SHP77 (cell line): ENCODE measurements at places on chromosomes 6 and 20.

GRCh38 chr6:68634726-68635411, at the start of gene ADGRB3:
ADGRB3 (plus strand) TSS chr6:68635282; CDS start chr6:68638676, 3,394 bp downstream.
- peak; percentile 94 for DNase-seq

DNA sequence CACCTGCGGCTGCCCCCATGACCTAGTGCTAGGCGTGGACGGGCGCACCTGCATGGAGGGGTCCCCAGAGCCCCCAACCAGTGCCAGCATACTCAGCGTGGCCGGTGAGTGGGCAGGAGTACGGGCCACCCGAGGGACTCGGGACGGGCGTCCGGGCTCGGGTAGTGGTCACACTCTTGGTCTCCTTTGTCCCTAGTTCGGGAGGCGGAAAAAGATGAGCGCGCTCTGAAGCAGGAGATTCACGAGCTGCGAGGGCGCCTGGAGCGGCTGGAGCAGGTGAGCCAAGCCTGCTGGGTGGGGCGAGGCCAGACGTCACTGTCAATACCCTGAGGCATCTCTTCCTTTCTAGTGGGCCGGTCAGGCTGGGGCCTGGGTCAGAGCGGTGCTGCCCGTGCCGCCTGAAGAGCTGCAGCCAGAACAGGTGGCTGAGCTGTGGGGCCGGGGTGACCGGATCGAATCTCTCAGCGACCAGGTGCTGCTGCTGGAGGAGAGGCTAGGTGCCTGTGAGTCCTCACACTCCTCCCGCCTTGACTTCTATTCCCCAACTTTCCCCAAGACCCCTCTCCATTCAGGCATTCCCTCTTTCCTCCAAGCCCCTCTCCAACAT, 2.9 kb downstream of the EGFL8 start:
- no peak for DNase-seq

- DNase-seq: no peak
Observed at GRCh38 chr6:23354004-23354403, 772.0 kb upstream of the NRSN1 start.

GRCh38 chr6:33851959-33852358, 48.2 kb upstream of the MLN start:
- DNase-seq: no peak

DNA sequence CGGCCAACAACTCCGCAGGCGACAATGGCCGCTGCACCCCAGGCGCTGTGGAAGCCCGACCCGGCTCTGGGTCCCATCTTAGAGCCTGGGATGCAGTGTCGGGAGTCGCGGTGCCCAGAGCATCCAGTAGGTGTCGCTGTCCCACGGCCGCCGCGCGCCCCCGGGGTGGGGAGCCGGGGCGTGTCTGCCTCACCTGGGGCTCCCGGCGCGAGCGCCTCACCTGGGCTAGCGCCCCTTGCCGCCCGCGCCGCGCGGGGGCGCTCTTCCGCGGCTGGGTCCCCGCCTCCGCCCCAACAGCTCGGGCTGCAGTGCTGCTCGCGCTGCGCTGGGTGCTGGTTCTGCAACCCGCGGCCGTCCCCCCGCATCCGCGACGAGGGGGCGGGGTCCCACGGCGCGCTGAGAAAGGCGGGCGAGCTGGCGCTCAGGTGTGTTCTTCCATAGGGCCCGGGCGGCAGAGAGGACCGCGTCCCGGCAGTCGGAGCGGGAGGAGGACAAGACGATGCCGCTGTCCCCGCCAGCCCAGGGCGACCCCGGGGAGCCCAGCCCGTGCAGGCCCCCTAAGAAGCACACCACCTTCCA, at the start of gene CRYBG1:
Gene CRYBG1, plus strand, starts transcription at position 308 of the 579 bp plus-strand sequence. Its CDS starts 192 bp downstream, at position 500.
- peak; percentile 13 for DNase-seq

DNA sequence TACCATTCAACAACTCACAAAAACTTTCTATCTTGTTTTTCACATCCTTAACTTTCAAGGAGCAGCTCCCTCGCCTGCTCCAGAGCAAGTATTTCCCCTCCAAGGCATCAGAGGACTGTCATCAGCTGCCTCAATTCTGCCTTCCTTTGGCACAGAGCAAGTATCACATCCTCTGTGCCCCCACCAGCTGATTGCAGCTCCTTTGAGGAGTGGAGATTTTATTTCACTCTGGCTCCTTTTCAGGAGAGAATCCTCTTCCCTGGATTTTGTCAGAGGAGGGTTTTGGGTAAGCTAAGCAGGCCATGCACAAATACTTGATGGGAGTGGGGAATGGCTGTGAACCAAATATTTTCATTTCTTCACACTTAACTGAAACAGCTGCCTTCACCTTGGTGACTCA, 610.5 kb upstream of the FLRT3 start:
- DNase-seq: peak; percentile 27

- DNase-seq: peak; percentile 65
Observed at GRCh38 chr6:125421836-125422235, 120.1 kb upstream of the HDDC2 start.

GRCh38 chr6:72657407-72658197, 35.7 kb downstream of the KCNQ5 start:
- DNase-seq: no peak

GRCh38 chr6:78810698-78811097, 56.7 kb upstream of the IRAK1BP1 start:
- DNase-seq: no peak

DNA sequence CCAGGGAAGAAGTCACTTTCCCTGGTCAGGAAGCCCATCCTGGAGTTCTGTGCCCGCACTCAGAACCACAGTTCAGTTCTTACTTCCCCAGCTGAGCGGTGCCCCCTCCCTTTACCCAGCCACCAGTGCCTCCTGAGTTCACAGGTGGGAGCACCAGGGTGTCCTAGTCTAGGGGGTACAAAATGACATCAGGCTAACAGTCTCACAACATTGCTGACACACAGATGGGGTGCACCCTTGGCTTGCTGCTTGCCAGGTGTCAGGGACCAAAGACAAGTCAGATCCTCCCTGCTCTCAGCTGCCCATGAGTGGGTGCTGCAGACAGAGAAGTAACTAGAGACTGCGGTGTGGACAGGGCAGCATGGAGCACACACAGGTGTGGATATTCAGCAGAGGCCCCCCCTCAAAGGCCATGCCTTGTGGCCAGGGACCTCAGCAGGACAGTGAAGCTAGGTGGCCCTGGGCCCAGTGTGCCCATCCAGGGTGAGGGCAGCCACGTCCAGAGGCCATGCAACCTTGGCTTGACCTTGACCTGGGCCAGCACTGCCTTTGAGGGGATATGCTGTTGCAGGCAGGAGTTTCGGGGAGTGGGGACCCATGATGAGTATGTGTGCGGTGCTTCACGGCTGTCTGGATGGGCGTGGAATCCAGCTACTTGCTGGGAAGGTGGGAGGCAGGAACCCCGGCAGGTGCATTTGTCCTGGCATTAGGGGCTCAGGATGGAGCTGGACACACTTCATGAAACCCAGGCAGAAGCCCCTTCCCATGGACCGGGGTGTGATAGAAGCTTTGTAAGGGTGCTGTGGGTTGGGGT, 110.4 kb upstream of the FRMD1 start:
- no peak for DNase-seq

- DNase-seq: peak; percentile 43
Observed at GRCh38 chr6:52399511-52400312, 20.4 kb upstream of the EFHC1 start.

DNA sequence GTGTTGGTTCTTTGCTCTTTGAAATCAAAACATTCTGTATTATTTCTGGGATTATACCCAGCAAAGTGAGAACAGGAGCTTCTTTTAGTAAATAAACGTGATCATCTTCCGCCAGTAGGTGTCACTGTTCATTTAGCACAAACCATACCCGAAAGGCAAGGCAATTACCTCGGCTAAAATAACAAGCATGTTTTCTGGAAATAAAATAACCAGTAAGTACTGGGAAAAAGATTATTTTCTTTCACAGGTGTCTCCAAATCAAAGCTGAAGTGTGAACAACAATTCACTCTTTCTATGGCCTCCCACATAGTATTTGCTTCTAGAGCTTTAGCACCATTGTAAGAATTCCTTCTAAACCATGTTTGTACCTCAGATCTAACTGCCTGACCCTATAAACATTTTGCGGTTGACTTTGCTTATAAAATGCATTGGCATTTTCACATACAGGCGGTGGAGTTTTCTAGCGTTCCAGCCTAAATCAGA, 144.6 kb upstream of the AGPAT4 start:
- peak; percentile 34 for DNase-seq

- peak; percentile 72 for DNase-seq
Observed at GRCh38 chr6:147201885-147202515, 2.2 kb upstream of the STXBP5 start.

DNA sequence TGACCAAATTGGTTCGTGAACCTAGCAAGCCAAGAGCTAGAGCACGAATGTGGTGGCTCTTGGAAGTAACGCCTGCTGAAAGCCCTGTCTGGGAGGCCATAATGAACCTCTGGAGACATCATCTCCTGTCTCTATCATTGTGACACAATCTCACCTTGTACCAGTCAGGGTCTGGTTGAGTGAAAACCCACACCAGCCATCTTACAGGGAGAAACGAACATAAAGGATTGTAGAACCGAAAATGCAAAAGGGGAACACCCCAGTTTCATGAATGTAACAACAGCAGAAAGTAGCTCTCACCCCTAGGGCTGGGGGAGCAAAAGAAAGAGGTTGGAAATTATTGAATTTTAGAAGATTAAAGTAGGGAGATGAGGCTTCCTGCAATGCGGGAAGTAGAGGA, 50.9 kb upstream of the TAB2 start:
- no peak for DNase-seq

DNA sequence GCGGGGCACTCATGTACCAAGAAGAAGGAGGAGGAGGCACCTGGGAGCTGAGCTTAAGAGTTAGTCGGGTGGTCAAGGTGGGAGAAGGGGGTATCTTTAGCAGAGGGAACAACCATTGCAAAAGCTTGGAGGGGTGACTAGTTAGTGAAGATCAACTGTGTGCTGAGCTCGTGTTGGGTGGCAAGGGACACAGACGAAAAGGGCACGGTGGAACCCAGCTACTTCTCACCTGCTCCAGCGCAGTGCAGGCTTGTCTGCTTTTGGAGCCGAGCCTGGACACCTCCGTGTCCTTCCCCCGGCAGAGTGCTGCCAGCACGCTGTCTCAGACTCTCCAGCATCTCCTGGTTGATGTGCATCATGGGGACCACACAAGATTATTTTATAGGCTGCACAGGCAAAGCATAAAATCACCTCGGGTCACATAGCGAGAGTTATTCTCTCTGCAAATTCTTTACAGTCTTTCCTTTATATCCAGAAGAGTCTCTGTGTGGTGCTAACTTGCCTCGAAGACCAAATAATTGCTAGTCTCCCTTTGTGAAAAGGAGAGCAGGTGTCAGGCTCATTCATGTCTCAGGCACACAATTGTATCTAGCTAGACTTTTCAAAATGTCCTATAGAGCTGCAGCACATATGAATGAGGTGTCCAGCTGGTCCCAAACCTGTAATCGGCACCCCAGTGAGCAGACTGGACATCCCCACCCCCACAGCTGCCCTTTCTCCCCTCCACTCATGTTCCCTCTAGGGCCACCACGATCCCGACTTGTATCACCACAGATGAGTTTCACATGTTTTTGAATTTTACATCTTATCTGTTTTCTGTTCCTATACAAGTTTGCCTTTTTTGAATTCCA, 123.4 kb downstream of the CEBPB start:
- DNase-seq: no peak

GRCh38 chr6:143247586-143247985, 186.9 kb downstream of the AIG1 start:
- DNase-seq: no peak

DNA sequence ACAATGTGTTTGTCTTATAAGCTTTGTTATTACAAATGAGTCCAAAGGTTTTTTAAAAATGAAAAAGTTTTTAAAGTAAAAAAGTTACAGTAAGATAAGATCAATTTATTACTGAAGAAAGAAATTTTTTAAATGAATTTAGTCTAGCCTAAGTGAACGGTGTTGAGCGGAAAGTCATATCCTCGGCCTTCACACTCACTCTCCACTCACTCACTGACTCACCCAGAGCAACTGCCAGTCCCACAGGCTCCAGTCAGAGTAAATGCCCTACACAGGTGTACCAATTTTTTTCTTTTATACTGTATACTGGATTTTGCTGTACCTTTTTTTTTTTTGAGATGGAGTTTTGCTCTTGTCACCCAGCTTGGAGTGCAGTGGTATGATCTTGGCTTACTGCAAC, 42.7 kb upstream of the AGPAT4 start:
- no peak for DNase-seq

DNA sequence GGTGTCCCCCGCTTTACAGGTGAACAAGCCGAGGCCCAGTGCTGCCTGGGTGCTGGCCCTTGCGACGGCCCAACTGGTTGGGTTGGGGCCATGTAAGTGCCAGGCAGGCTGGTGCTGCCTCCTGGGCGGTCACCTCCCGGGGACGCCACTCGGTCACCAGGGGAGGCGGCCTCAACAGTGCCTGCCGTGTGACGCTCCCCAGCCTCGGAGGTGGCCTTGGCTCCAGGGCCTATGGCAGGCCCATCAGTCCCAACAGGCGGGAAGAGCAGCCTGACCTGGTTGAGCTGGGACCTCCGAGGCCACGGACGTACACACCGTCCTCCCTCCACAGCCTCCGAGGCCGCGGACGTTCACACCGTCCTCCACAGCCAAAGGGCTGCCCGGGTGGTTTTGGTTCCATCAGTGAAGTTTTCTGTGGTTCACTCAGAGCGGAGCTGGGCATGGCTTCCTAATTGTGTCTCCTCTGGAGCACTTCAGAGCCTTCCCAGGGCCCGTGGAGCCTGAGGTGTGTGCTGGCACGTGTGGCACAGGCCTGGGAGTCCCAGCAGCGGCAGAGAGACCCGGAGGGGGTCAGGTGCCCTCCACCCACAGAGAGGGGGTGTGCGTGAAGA, 19.3 kb upstream of the SLCO4A1 start:
- DNase-seq: no peak

GRCh38 chr6:89146718-89147700, 1.2 kb downstream of the PM20D2 start:
- DNase-seq: peak; percentile 31

GRCh38 chr6:33837971-33838665, 34.3 kb upstream of the MLN start:
- DNase-seq: no peak

GRCh38 chr20:58569241-58570125, 54.3 kb upstream of the APCDD1L start:
- no peak for DNase-seq

- no peak for DNase-seq
Observed at GRCh38 chr6:44286285-44286565, 16.0 kb downstream of the TMEM151B start.

DNA sequence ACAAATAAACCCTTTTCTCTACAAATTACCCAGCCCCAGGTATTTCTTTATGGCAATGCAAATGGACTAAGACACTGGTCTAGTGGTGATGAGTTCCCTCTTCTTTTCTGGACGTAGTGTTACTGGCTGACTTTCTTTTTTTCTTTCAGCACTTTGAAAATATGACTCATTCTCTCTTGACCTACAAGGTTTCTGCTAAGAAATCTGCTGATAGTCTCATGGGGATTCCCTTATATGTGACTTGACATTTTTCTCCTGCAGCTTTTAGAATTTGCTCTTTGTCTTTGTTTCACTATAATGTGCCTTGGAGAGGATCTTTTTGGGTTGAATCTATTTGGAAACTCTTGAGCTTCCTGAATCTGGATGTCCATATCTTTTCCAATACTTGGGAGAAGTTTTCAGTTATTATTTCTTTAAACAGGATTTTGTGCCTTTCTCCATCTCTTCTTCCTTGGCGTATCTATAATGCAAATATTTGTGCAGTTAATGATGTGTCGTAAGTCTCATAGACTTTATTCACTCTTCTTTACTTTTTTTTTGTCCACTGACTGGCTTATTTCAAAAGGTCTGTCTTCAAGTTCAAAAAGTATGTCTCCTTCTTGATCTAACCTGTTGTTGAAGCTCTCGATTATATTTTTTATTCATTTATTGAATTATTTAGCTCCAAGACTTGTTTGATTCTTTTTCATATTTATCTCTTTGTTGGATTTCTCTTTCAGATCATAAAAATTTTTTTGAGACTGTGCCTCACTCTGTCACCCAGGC, 42.2 kb upstream of the TPD52L1 start:
- DNase-seq: no peak

- DNase-seq: no peak
Observed at GRCh38 chr6:99521633-99522151, 6.5 kb upstream of the USP45 start.
